ENCODE measurements at places on chromosomes 2 and 18. TPM values are rescaled to one million over a fixed set of nuclear protein-coding genes. Genes with fewer than 3 reads are reported as not detected.

DNA sequence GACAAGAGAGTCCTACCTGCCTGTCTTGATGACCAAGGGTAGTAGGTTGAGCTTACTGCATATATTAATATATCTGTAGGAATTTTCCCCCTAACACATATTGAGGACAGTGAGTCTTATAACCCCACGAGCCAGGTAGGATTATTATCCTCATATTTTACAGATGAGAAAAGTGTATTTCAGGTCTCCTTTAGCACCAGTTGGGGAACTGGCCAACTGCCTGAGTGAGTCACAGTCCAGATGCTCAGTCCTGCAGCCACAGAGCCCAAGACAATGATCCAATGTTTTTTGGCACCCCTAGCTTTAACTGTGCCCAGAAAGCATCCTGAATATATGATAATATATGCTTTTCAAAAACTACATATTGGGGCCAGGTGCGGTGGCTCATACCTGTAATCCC lies 30.8 kb upstream of the GLS start:
- H3K27me3 ChIP-seq = no peaks in the 10 kb centered on the region
- H3K4me3 ChIP-seq = no peak overlapping the region
- DNase-seq = no peak
- no peaks in the 10 kb centered on the region for H3K36me3 ChIP-seq
- peaks cover 5% of the 10 kb centered on the region for H3K4me1 ChIP-seq
- no peak overlapping the region for H3K27ac ChIP-seq

GRCh38 chr2:171726847-171727450 lies 39.7 kb downstream of the DYNC1I2 start:
- H3K27ac ChIP-seq = no peak overlapping the region
- H3K27me3 ChIP-seq = no peaks in the 10 kb centered on the region
- H3K4me1 ChIP-seq = peaks cover 8% of the 10 kb centered on the region
- peaks cover 67% of the 10 kb centered on the region for H3K36me3 ChIP-seq
- no peak overlapping the region for H3K4me3 ChIP-seq

GRCh38 chr2:12261986-12262680 lies 454.6 kb upstream of the TRIB2 start:
- no peak overlapping the region for H3K27ac ChIP-seq
- no peak for DNase-seq
- H3K4me3 ChIP-seq = no peak overlapping the region
- no peaks in the 10 kb centered on the region for H3K36me3 ChIP-seq
- H3K4me1 ChIP-seq = no peaks in the 10 kb centered on the region

GRCh38 chr18:77208964-77209363 lies 40.7 kb upstream of the GALR1 start:
- H3K4me1 ChIP-seq = peaks cover 52% of the 10 kb centered on the region
- peak overlapping the region; percentile 82 for H3K27ac ChIP-seq
- peak overlapping the region; percentile 7 for H3K4me3 ChIP-seq

GRCh38 chr2:200653021-200653420 lies 67.2 kb downstream of the AOX1 start:
- H3K4me3 ChIP-seq = no peak overlapping the region
- H3K36me3 ChIP-seq = peaks cover 3% of the 10 kb centered on the region
- no peaks in the 10 kb centered on the region for H3K4me1 ChIP-seq
- H3K27me3 ChIP-seq = no peaks in the 10 kb centered on the region
- no peak for DNase-seq

Gene POTEE
- 0.05 TPM for total RNA-seq

Gene PPP1R1C
- not detected for total RNA-seq

Gene RNASEH1
- total RNA-seq = 53.0 TPM

Gene LBX2
- total RNA-seq = 1.6 TPM

Gene ELOA2
- total RNA-seq = not detected
